ENCODE measurements at places on chromosomes 12 and 14.

GRCh38 chr12:91811481-91812287 is 334.0 kb downstream of the BTG1 start:
- peak; percentile 78 for DNase-seq

- DNase-seq = no peak
Measured at GRCh38 chr14:32940066-32940651, 1.5 kb downstream of the NPAS3 start.

GRCh38 chr12:47145188-47145587 is 65.4 kb upstream of the AMIGO2 start:
- DNase-seq = no peak

DNA sequence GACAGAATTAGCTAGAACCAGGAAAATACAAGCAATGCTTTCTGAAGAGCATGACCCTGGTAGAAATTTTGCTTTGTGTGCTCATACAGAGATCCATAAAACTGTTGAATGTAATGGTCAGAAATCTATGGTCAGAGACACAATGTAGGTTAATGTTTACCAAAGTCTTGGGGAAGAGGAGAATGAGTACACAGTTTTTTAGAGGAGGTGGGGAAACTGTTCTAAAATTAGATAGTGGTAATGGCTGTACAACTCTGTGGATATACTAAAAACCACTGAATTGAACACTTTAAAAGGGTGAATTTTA is 109.5 kb upstream of the ARHGAP5 start:
- DNase-seq = no peak

DNA sequence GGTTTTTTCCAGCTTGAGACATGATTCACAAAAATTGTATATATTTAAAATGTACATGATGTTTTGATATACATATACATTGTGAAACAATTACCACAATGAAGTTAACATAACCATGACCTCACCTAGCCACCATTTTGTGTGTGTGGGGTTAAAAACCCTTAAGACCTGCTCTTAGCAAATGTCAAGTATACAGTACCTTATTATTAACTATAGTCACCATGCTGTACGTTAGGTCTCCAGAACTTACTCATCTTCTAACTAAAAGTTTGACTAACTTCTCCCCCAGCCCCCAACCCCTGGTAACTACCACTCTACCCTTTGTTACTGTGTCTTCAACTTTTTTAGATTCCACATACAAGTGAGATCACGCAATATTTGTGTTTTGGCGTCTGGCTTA is 52.6 kb downstream of the EIF2S3B start:
- no peak for DNase-seq

GRCh38 chr14:39006721-39007410 is 96.2 kb downstream of the SEC23A start:
- no peak for DNase-seq

DNA sequence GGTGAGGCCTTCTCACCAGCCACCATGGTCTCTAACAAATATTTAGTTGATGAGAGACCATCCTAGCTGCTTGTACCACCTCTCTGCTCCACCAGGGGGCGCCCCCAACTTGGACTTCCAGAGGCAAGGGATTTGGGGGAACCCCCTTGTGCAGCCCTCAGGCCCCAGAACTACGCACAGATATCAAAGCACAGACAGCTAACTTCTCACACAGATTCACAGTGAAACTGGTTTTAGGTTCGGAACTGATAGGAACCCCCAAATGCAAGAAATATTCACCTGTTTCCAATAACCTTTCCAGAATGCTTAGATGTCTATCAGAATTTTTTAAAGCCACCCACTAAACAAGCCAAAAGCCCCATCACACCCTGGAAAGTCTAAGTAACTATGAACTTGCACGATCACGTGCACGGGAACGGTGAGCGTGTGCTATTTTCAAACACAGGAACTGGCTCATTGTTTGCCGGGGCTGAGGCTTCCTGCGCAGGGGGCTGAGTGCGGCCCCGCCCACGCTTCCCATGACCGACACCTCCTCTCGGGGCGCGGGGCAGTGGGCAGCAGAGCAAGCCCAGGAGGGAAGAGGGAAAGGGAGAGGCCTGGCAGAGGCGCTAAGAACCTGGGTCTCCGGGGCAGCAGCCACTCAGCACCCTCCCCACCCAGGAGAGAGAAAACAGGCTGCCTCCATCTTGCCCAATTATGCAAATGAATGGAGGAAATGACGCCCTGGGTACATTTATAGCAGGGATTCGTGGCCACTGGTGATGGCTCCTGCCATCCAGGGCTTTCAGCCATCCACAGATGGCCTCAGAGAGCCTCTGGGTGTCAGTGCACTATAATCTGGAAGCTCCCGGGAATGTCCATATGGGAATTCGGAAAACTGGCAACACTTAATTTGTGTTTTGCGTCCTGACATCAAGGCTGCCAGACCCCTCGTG is 79.4 kb upstream of the GPR68 start:
- DNase-seq = peak; percentile 96

GRCh38 chr12:113054948-113055486 is 1.5 kb upstream of the DTX1 start:
- DNase-seq = no peak

- peak; percentile 32 for DNase-seq
Measured at GRCh38 chr14:68359837-68360552, 432.9 kb downstream of the ZFP36L1 start.

Measured in stimulated activated CD4-positive, alpha-beta T cell treated with anti-CD3 and anti-CD28 coated beads, Interleukin-4, amount 100 ng/mL, for 1 hour (primary cell).